ENCODE measurements at places on chromosomes 6 and 20.
A peak's percentile ranks its signal among the peaks of the same experiment; 100 is the strongest.

- peaks cover 2% of the 10 kb centered on the region for H3K27me3 ChIP-seq
- DNase-seq = peak; percentile 91
- peak overlapping the region; percentile 96 for H3K27ac ChIP-seq
- peaks cover 9% of the 10 kb centered on the region for H3K36me3 ChIP-seq
Measured at GRCh38 chr6:90413867-90414266, 117.2 kb upstream of the BACH2 start.

DNA sequence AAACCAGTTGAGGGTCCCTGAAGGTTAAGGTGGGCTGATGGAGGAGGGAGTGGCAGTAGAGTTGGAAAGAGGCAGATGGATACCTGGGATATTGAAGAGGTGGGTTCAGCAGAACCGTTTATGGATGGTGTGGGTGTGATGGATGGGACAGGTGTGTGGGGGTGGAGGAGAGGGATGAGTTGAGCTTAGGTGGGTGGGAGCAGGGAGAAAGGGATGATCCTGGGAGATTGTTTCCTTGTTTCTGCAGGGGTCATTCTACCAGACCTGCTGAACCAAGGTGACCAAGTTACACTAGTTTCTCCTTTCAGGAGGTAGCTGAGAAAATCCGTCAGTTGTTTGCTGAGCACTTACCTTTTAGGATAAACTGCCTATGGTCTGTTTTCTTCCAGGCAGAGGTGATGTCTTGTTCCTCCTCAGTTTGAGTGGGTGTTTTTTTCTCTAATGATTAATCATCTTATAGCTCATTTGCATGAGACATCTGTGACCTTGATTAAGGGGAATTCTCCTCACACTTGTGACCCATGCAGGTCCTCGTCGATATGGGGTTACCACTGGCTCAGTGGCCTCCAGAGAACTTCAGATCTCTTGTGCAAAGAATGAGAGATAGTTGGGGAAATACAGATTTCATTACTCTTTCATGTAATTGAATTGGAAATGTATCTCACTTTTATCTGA, 53.0 kb downstream of the FARS2 start:
- H3K4me3 ChIP-seq = no peak overlapping the region
- H3K4me1 ChIP-seq = peaks cover 6% of the 10 kb centered on the region
- no peaks in the 10 kb centered on the region for H3K27me3 ChIP-seq
- DNase-seq = no peak

DNA sequence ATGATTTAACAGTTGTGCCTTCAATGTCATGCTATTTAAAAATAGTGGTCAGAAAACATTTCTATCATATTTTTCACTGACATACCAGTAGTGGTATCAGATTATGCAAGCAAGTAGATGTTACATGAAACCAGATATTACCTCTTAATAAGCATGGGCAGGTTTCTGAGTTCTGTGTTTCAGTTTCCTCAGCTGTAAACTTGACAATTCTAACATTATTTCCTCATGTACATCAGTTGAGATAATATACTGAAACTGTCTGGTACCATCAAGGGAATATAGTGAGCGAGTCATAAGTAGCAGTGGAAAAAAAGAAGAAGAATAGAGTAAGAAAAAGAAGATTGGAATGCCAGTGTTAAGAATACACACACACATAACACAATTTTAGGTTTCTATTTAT, 477.9 kb upstream of the MANEA start:
- H3K36me3 ChIP-seq = no peaks in the 10 kb centered on the region
- H3K4me1 ChIP-seq = no peaks in the 10 kb centered on the region
- no peaks in the 10 kb centered on the region for H3K27me3 ChIP-seq
- H3K27ac ChIP-seq = no peak overlapping the region
- DNase-seq = no peak

DNA sequence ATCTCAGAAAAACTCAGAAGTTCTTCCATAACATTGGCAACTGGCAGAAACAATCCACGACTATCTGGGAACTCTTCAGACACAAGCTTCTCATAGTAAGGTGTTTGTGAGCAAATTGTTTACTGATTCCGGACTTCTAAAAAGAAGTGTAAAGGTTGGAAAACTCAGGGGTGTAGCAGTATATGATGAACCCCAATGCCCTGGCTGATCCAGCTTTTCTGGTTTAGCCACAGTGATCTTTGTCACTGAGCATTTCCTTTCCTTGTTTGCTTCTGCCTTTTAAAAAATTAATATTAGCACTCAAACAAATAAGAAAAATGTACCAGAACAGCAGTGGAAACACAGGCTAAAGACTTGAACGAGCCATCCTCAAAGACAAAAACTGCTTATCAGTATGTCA, 4.9 kb downstream of the RGS17 start:
- no peaks in the 10 kb centered on the region for H3K36me3 ChIP-seq
- no peak for DNase-seq
- H3K4me3 ChIP-seq = no peak overlapping the region
- peaks cover 3% of the 10 kb centered on the region for H3K4me1 ChIP-seq

- H3K27me3 ChIP-seq = no peaks in the 10 kb centered on the region
- H3K36me3 ChIP-seq = no peaks in the 10 kb centered on the region
- no peak for DNase-seq
- H3K27ac ChIP-seq = no peak overlapping the region
- no peak overlapping the region for H3K4me3 ChIP-seq
Measured at GRCh38 chr6:64013011-64013410, 377.4 kb downstream of the PHF3 start.

DNA sequence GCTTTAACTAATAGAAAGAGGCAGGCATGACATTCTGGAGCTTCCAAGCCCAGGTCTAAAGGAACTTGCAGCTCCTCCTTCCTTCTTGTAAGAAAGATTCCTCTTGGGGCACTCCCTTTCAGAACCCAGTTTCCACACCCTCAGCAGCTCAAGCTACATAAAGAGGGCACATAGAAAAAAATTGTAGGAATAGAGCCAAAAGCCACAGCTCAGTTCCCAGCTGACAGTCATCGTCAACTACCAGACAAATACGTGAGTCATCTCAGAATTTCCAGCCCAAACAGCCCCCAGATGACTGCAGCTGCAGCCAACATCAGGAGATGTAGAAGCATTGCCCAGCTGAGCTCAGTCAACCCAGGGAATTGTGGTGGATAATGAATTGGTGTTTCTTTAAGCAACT, 349.8 kb upstream of the ARID1B start:
- H3K4me3 ChIP-seq = no peak overlapping the region
- no peak overlapping the region for H3K27ac ChIP-seq
- H3K4me1 ChIP-seq = peaks cover 19% of the 10 kb centered on the region
- DNase-seq = no peak

DNA sequence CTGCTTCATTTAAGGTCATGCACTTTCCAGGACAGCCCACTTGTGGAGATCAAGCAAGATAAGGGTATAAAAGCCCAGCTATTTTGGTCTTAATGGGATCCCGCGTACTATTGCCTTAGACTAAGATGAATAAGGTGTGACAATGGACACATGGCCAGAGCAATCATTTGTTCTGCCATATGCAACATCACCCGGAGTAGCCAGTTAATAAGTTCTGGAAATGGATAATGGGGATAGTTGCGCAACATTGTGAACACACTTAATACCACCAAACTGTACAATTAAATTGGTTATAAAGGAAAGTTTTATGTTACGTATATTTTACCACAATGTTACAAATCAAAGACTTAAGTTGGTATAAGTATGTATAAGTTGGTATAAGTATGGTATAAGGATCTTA, 674.5 kb downstream of the HDGFL1 start:
- H3K4me1 ChIP-seq = no peaks in the 10 kb centered on the region
- H3K4me3 ChIP-seq = no peak overlapping the region
- no peak for DNase-seq
- no peaks in the 10 kb centered on the region for H3K36me3 ChIP-seq
- no peaks in the 10 kb centered on the region for H3K27me3 ChIP-seq
- H3K27ac ChIP-seq = no peak overlapping the region

DNA sequence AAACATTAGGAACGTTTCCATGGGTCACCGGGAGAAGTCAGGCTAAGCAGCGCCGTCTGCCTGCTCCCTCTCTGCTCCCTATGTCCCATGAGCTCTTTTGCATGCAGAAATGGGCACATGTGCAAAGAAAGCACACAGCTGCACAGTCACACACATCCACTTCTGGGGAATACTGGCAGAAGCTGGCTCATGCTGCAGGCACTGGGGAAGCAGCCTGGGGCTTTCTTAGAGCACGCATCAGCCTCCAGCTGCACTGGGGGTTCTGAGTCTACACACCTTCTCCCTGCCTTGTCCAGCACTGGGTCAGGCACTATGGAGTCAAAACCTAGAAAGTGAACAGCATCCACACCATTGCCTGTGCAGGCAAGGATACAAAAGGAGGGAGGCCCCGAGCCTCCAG, 76.1 kb upstream of the FOXQ1 start:
- no peak for DNase-seq
- H3K4me1 ChIP-seq = no peaks in the 10 kb centered on the region
- no peak overlapping the region for H3K27ac ChIP-seq
- H3K4me3 ChIP-seq = no peak overlapping the region

DNA sequence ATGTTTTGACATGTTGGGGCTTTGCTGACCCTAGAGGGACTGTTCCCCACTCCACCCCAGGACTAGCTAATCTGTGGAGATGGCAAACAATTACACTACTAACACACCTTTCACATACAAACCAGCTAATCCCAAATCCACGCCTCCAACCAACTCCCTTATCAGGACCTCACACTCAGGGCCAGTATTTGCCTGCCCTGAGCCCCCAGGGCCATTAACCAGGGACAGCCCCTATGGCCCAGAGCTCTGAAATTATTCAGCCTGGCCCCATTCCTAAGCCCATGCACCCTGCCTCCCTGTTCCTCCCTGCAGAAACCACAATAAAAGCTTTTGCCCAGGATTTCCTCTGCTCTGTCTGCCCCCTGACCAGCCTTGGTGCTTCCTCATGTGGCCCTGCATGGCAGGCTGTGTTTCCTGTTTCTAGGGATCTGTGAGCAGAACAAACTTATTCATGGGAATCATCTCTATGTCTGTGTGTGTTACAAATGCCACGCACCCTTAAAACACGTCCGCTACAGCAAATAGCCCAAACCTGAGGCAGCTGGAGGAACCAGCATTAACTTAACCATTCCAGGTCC, 121.2 kb downstream of the PXDC1 start:
- no peaks in the 10 kb centered on the region for H3K36me3 ChIP-seq
- H3K4me3 ChIP-seq = no peak overlapping the region
- H3K4me1 ChIP-seq = no peaks in the 10 kb centered on the region
- peaks cover 20% of the 10 kb centered on the region for H3K27me3 ChIP-seq

All from activated CD4-positive, alpha-beta T cell treated with anti-CD3 and anti-CD28 coated beads, Interleukin-2, amount 10 ng/mL, durations not matched to agents 24 days and 14 days (primary cell).